HCT116 (cell line): ENCODE measurements at places on chromosomes 5 and 9.
A peak's percentile ranks its signal among the peaks of the same experiment; 100 is the strongest.

GRCh38 chr9:91908293-91908623, 41.8 kb downstream of the ROR2 start:
- no peaks in the 10 kb centered on the region for H3K36me3 ChIP-seq
- H3K27ac ChIP-seq, result no peak overlapping the region
- H3K4me1 ChIP-seq, result peaks cover 7% of the 10 kb centered on the region; the same call in 1 of the 2 replicates
- H3K27me3 ChIP-seq, result no peaks in the 10 kb centered on the region

- H3K27me3 ChIP-seq, result 0 out of 2 replicates have a peak, but pooled peaks cover 4% of the 10 kb centered on the region
- no peak overlapping the region for H3K27ac ChIP-seq
- no peaks in the 10 kb centered on the region for H3K36me3 ChIP-seq
- DNase-seq, result no peak
- no peak overlapping the region for H3K4me3 ChIP-seq
Measured at GRCh38 chr9:133171161-133171961, 7.6 kb upstream of the GBGT1 start.

DNA sequence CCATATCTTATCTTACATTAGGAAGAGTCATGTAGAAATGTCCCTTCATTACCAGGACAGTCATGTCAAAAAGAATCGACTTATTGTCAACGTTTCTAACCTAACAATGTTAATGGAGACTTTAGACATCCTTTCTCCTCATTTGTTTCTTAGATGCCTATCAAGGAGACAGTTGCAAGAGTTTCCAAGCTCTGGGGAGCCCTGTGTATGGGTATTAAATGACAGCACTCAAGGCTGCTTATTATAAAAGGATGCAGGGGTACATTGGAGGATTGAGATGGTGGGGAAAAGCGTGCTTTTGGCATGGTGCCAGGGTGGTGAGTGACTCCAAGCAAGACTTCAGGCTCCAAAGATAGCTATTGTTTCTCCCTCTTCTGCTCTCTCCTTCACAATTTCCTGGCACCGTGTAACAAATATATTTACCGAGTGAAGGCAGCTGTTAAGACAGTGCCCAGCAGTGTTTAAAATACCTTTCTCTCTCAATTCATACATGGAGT, 461.3 kb upstream of the CLINT1 start:
- DNase-seq, result no peak
- no peak overlapping the region for H3K4me3 ChIP-seq
- H3K27ac ChIP-seq, result no peak overlapping the region
- no peaks in the 10 kb centered on the region for H3K36me3 ChIP-seq

GRCh38 chr9:5633243-5633642, 4.3 kb downstream of the RIC1 start:
- peaks cover 5% of the 10 kb centered on the region; the same call in 1 of the 2 replicates for H3K36me3 ChIP-seq
- no peak for DNase-seq
- peak overlapping the region; percentile 28; the same call in 1 of the 2 replicates for H3K4me3 ChIP-seq
- peak overlapping the region; percentile 37; the same call in 1 of the 2 replicates for H3K27ac ChIP-seq
- no peaks in the 10 kb centered on the region for H3K27me3 ChIP-seq

- H3K27me3 ChIP-seq, result no peaks in the 10 kb centered on the region
- no peaks in the 10 kb centered on the region; the same call in 1 of the 2 replicates for H3K4me1 ChIP-seq
- no peak overlapping the region for H3K4me3 ChIP-seq
- no peak for DNase-seq
Measured at GRCh38 chr5:72301557-72301956, 18.5 kb downstream of the MRPS27 start.

GRCh38 chr9:118091711-118092500, 387.7 kb downstream of the TLR4 start:
- no peaks in the 10 kb centered on the region for H3K27me3 ChIP-seq
- no peak overlapping the region for H3K27ac ChIP-seq
- no peaks in the 10 kb centered on the region for H3K36me3 ChIP-seq
- DNase-seq, result no peak

GRCh38 chr9:23962101-23962500, 136.1 kb upstream of the ELAVL2 start:
- no peak overlapping the region for H3K4me3 ChIP-seq
- no peak overlapping the region for H3K27ac ChIP-seq
- no peaks in the 10 kb centered on the region for H3K4me1 ChIP-seq

GRCh38 chr9:8468045-8468637, 668.6 kb upstream of the DMAC1 start:
- no peak for DNase-seq
- H3K4me1 ChIP-seq, result no peaks in the 10 kb centered on the region
- no peak overlapping the region for H3K27ac ChIP-seq
- no peaks in the 10 kb centered on the region for H3K27me3 ChIP-seq

GRCh38 chr5:87770016-87770570, 357.4 kb upstream of the CCNH start:
- no peaks in the 10 kb centered on the region for H3K36me3 ChIP-seq
- no peaks in the 10 kb centered on the region for H3K27me3 ChIP-seq
- H3K4me3 ChIP-seq, result no peak overlapping the region
- H3K27ac ChIP-seq, result no peak overlapping the region
- no peaks in the 10 kb centered on the region for H3K4me1 ChIP-seq

- H3K4me1 ChIP-seq, result peaks cover 11% of the 10 kb centered on the region; the same call in 1 of the 2 replicates
- peak overlapping the region; percentile 93 for H3K27ac ChIP-seq
- peak; percentile 64 for DNase-seq
- H3K27me3 ChIP-seq, result no peaks in the 10 kb centered on the region
Measured at GRCh38 chr5:149549461-149550267, 1.6 kb downstream of the CSNK1A1 start.

- H3K27me3 ChIP-seq, result no peaks in the 10 kb centered on the region
- H3K27ac ChIP-seq, result no peak overlapping the region
- H3K36me3 ChIP-seq, result no peaks in the 10 kb centered on the region
- no peak overlapping the region for H3K4me3 ChIP-seq
- no peaks in the 10 kb centered on the region for H3K4me1 ChIP-seq
- DNase-seq, result no peak
Measured at GRCh38 chr5:109426075-109426474, 16.3 kb upstream of the PJA2 start.

DNA sequence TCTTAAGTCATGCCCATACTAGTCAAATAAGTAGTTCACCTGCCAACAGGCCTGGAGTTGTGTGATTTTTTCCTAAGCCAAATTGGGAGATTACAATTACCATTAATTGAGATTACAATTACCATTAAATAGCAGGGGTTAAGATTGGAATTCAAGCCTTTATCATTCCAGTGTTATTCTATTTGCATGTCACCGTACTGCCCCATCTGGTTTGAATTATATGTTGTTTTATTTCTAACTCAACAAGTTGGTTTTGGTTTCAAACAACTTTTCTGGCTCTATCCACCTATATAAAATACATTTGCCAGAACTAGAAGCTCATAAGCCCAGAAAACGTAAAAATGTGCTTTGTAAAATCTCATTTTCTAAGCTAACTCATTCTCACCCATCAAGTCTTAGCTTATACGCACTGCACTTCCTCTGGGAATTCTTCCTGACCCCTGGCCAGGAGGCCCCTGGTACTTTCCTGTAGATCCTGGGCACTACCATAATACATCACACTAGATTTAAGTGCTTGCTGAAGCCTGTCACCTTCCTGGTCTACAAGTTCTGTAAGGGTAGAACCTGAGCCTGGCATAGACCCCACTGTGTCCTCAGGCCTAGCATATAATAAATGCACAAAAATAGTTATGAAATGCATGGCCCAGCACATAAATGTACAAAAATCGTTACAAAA, 242.0 kb upstream of the TRPM3 start:
- no peak for DNase-seq
- H3K27me3 ChIP-seq, result peaks cover 34% of the 10 kb centered on the region

- DNase-seq, result no peak
- no peak overlapping the region for H3K27ac ChIP-seq
- H3K27me3 ChIP-seq, result no peaks in the 10 kb centered on the region
Measured at GRCh38 chr9:120923620-120924328, 2.8 kb downstream of the TRAF1 start.

DNA sequence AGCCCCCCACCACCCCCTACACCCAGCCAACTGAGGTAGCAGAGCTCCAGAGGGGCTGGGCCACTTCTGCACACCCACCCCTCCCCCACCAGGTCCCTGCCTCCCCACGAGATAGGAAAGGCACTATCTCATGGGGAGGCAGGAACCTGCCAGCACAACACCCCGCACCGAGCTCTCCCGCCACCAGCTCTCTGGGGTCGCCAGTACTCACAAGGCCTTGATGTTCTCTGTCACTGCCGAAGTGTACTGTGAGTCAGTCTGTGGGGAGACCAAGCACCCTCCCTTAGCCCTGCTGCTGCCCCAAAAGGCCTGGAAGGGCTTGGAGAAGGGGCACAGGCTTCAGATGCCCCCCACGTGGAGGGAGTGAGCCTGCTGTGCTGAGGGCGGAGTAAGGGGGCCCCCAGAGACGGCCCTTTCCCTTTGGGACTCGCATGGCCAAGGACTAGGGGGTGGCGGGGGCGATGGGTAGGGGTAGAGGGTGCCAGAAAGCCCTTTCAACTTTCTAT, 5.9 kb downstream of the MGAT4B start:
- H3K4me3 ChIP-seq, result no peak overlapping the region
- H3K4me1 ChIP-seq, result peaks cover 49% of the 10 kb centered on the region
- no peak overlapping the region for H3K27ac ChIP-seq
- H3K27me3 ChIP-seq, result no peaks in the 10 kb centered on the region
- no peak for DNase-seq
- peaks cover 20% of the 10 kb centered on the region; the same call in 1 of the 2 replicates for H3K36me3 ChIP-seq

DNA sequence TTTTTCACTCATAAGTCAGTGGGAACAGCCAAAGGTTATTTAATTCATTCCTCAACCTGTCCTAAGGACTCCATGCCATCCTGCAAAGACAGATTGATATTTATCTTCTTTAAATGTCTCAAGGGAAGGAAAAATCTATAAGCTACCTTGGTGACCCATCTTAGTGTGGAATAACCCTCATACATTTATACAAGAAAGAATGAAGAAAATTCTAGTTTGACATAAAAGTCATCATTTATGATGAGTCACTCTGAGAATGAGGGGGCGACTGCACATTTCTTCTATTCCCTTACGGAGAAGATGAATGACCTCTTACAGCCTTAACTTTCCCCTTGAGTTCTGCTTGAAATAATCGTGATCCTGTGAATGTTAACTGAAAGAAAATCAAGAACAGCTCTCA, 26.8 kb upstream of the NUDT12 start:
- H3K4me3 ChIP-seq, result no peak overlapping the region
- H3K36me3 ChIP-seq, result no peaks in the 10 kb centered on the region
- H3K27ac ChIP-seq, result no peak overlapping the region
- H3K4me1 ChIP-seq, result peaks cover 6% of the 10 kb centered on the region; the same call in 1 of the 2 replicates

- no peak overlapping the region for H3K4me3 ChIP-seq
- H3K27ac ChIP-seq, result no peak overlapping the region
- H3K27me3 ChIP-seq, result no peaks in the 10 kb centered on the region
- H3K36me3 ChIP-seq, result no peaks in the 10 kb centered on the region
Measured at GRCh38 chr5:56412601-56413379, 179.7 kb upstream of the ANKRD55 start.

- H3K27ac ChIP-seq, result no peak overlapping the region
- no peaks in the 10 kb centered on the region for H3K36me3 ChIP-seq
- H3K4me1 ChIP-seq, result no peaks in the 10 kb centered on the region
- H3K27me3 ChIP-seq, result no peaks in the 10 kb centered on the region
- DNase-seq, result no peak
Measured at GRCh38 chr5:568061-568781, 43.9 kb upstream of the CEP72 start.

- H3K4me1 ChIP-seq, result no peaks in the 10 kb centered on the region
- no peak overlapping the region for H3K4me3 ChIP-seq
- H3K36me3 ChIP-seq, result no peaks in the 10 kb centered on the region
- peaks cover 5% of the 10 kb centered on the region; the same call in 1 of the 2 replicates for H3K27me3 ChIP-seq
Measured at GRCh38 chr5:9955586-9955985, 294.1 kb downstream of the ATPSCKMT start.

GRCh38 chr9:125852386-125852785, 105.2 kb downstream of the PBX3 start:
- H3K4me1 ChIP-seq, result peaks cover 4% of the 10 kb centered on the region; the same call in 1 of the 2 replicates
- DNase-seq, result no peak
- no peak overlapping the region for H3K27ac ChIP-seq

- DNase-seq, result no peak
- H3K27ac ChIP-seq, result no peak overlapping the region
Measured at GRCh38 chr5:56845277-56845676, 29.9 kb downstream of the MAP3K1 start.

DNA sequence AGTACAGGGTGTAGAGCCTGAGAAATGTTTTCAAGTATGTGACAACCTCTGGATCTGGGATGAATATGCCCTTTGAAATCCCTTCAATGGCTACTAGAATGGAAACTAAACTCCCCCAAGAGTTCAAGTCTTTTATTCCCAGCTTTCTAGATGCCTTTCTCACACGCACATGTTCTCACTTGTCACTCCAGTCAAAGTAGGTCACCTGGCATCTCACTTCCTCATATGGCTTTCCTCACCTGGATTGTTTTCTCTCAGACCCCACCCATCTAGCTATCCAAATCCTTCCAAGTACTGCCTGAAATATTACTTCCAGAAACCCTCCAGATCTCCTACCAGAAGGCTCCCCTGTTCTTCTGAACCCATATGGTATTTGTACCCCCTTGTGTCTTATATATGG, 615.4 kb upstream of the KLF4 start:
- DNase-seq, result no peak
- peaks cover under 1% of the 10 kb centered on the region; the same call in 1 of the 2 replicates for H3K4me1 ChIP-seq
- H3K27me3 ChIP-seq, result no peaks in the 10 kb centered on the region
- H3K27ac ChIP-seq, result no peak overlapping the region
- no peak overlapping the region for H3K4me3 ChIP-seq

DNA sequence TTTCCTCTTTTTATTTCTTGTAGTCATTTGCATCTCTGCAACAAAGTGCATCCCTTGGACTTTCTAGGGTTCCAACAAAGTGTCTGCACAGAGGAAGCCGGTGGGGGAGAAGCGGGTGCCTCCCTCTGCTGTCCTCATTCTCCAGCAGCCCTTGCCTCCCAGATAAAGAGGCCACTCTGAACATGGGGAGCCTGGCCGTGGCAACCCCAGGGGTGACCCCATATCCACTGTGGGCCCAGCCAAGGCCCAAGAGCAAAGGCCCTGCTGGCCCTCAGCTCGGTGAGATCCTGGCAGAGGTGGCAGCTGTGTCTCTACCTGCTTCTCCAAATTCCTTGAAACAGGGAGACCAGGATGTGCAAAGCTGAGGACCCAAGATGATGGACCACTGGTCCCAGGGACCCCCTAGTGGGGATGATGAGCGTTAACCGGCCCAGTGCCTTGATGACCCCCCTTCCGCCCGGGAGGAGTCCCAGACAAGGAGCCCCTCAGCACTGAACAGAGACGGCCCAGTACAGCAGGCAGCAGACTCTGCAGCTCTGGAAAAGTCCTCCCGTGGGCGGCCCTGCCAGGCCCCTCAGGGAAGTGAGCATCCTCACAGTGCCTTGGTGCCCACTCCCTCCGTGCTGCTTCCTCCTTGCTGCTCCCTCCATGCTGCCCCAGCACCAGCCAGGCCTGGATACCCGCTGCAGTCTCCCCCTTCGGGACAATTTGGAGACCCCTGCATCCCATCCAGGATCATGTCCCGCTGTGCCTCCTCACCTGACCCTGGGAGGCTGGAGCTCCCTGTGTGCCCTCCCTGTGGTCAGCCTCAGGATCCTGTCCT, 62.5 kb downstream of the MRPL36 start:
- DNase-seq, result no peak
- H3K4me1 ChIP-seq, result no peaks in the 10 kb centered on the region
- H3K4me3 ChIP-seq, result no peak overlapping the region
- H3K36me3 ChIP-seq, result no peaks in the 10 kb centered on the region
- H3K27ac ChIP-seq, result no peak overlapping the region
- peaks cover 15% of the 10 kb centered on the region; the same call in 1 of the 2 replicates for H3K27me3 ChIP-seq

- no peaks in the 10 kb centered on the region for H3K36me3 ChIP-seq
- H3K4me1 ChIP-seq, result no peaks in the 10 kb centered on the region
Measured at GRCh38 chr9:114006155-114006550, 71.9 kb downstream of the AMBP start.
